Activated naive CD8-positive, alpha-beta T cell treated with anti-CD3 and anti-CD28 coated beads, Interleukin-2, amount 50 U/mL, for 16 hours (primary cell): ENCODE measurements at places on chromosomes 7 and 10.
A peak's percentile ranks its signal among the peaks of the same experiment; 100 is the strongest.

- no peak for DNase-seq
Measured at GRCh38 chr7:13189668-13190067, 502.2 kb downstream of the ARL4A start.

DNA sequence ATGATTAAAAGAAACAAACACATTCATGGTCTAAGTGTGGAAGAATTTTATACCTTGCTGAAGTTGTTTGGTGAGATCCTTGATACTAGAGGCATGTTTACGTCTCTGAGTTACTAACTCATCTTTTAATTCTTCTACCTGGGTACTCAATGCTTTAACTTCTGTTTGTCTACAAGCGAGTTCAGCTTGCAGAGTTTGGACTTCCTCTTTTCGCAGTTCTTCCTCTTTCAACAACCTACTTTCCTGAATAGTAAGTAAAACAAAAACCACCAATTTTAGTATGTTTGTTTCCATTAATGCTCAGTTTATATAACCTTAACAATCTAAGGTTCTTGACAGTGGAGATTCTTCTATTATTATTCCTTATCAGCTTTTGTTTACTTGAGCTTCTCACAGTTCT, 42.9 kb downstream of the CCDC186 start:
- DNase-seq, result no peak

DNA sequence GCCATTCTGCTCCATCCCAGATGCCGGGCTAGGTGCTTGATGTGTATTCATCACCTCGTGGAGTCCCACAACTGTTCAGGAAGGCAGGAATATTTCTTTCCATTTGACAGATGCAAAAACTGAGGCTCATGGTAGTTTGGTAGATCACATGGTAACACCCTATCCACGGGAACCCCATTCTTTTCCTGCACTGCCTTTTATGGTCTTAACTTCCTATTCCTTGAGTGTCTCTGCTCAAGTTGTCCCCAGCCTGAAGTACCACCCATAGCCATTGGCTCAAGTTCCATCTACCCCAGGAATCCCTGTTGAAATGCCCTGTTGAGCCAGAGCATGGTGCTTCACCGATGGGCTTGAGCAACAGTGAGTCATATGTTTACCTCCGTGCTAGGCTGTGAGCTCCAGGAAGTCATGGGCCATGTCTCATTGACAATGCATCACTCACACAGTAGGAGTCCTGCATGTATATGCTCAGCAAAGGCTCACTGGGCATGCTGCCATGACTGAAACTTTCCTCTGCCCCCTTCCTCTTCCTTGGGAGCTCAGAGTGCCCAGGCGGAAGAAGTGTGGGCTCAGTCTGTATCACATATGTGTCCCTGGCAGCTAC, 71.7 kb upstream of the ADAM12 start:
- no peak for DNase-seq

- DNase-seq, result no peak
Measured at GRCh38 chr10:114565066-114565465, 93.0 kb downstream of the ABLIM1 start.

- DNase-seq, result no peak
Measured at GRCh38 chr10:66218981-66219587, 706.8 kb upstream of the LRRTM3 start.

DNA sequence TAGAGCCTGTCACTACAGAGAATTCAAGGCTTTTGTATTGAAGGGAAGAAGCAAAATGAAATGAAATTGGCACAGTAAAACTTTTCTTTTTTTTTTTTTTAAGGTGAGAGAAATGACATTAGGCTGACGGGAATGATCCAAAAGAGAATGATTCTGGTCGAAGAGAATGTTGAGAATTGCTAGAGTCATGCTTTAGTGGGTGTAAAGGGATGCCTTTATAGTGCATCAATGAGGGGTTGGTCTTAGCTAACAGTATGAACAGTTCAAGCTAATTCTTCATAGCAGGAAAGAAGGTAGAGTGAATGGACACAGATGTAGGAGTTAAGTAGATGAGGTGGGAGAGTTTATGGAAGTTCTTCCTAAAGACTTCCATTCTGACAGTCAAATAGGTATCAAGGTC, 32.3 kb upstream of the LSM8 start:
- no peak for DNase-seq

DNA sequence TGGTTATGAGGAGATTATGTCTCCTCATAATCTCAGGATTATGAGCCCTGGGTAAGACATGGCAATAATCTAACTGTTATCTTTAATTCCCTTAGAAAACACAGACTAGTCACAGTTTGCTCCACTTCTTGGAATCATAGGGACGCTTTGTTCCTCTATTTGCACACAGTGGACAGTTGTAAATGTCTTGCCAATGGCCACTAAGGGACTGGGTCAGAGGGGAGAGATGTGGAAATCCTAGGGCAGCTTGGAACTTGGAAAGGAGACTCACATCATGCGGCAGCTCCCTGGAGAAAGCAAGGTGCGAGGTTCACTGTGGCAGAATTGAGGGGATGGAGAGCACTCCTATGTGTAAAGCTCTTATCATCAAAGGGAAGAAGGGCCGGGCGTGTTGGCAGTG, 266.1 kb downstream of the PRPF18 start:
- no peak for DNase-seq

GRCh38 chr7:156140447-156140846, 328.2 kb upstream of the SHH start:
- DNase-seq, result no peak

GRCh38 chr7:36204929-36205635, 52.0 kb downstream of the EEPD1 start:
- DNase-seq, result no peak

DNA sequence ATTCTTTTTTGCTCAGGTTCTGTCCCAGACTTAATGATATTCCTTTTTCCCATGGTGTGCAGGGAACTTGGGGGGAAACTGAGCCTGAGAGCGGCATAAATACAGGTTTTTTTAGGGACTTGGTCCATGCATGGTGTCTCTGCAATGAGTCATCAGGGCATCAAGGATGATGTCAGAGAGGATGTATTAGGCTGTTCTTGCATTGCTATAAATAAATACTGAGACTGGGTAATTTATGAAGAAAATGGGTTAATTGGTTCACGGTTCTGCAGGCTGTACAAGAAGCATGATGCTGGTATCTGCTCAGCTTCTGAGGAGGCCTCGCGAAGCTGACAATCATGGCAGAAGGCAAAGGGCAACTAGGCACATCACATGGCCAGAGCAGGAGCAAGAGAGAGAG, 185.4 kb downstream of the RAB11FIP2 start:
- DNase-seq, result no peak

DNA sequence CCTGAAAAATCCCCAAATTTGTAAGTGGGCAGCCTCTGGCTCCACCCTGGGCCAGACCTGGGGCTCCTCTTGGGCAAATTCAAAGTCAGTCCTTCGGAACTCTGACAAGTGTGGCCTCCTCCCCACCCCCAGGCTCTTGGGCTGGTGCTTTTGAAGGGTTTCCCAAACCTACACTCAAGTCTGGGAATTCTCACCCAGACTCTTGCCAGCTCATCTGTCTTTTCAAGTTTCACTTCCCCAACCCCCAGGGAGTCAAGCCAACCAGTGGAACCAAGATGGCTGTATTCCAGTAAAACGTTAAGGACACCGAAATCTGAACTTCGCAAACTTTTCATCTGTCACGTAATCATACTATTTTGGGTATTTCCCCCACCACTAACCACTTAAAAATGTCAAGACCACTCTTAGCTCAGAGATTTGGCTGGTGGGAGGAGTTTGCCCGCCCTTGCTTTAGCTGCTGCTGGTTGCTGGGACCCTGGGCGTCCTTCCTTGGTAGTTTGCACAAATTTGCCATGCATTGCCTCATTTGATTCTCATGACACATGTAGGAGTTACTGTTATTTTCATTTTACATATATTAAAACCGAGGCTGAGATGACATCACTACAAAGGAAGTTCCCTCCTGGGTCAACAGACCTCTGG, 1.7 kb upstream of the MYO1G start:
- peak; percentile 64 for DNase-seq

- no peak for DNase-seq
Measured at GRCh38 chr10:99487125-99487807, 45.5 kb upstream of the NKX2-3 start.

DNA sequence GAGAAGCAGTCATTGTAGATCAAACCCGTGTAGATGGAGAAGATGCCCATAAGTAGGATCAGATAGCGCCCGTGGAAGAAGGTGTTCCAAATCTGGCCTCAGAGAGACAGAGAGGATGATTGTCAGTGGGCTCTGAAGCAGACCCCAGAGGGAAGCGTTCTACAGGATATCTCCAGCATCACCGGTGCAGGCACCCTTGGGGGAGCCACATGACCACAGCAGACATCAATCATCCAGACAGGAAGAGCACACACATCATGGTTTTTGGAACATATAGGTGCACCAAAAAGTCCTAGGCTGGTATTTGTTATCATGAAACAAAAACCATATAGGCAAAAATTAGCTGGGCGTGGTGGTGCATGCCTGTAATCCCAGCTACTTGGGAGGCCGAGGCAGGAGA, 44.0 kb upstream of the SVOPL start:
- DNase-seq, result no peak

- no peak for DNase-seq
Measured at GRCh38 chr7:64182036-64182790, 24.8 kb upstream of the ZNF735 start.

GRCh38 chr7:142880876-142881505, 4.6 kb downstream of the TRPV6 start:
- DNase-seq, result peak; percentile 24

DNA sequence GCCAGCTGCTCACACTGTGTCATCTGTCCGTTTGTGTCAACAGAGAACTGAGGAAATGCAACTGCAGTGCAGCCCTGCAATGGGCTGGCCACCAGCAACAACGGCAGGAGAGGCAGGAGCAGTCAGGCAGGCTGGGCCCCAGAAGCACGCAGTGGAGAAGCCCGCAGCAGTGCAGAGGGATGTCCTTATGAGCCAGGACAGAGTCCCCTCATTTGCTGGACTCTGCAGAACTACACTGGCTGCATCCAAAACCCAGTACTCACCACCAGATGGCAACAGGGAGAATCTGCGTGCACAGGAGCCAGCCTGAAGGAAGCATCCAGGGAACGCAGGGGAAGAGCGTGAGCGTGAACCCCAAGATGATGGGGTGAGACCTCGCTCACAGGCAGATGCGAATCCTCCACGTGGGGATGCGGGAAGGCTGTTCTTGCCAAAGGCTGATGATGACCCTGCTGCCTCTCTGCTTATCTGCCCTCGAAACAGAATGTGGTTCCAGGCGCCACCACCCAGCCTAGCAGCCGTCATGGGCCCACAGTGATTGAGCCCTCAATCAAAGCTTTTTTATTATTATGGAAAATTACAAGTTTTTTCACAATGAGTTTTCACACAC, 232.1 kb downstream of the PTPRN2 start:
- no peak for DNase-seq

- no peak for DNase-seq
Measured at GRCh38 chr10:91591797-91592174, 41.1 kb downstream of the PPP1R3C start.

DNA sequence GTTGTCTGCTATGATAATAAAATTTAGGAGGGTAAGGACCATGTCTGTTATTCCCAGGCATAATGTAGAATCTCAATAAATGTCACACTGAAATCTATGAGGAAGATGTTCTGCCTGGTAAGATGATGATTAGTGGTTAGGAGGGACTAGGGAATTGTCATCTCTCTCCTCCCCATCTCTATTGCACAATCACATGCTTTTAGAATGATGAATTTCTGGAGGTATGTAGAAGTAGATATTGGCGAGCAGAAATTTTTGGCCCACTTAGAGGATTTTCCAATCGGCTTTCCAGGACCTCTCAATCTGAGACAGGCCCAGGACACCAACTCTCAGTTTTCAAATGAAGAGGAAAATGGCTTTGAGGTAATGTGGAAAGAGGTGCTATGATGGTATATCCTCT, 2.0 kb upstream of the PITX3 start:
- DNase-seq, result no peak

GRCh38 chr10:26046073-26046700, 112.2 kb downstream of the MYO3A start:
- no peak for DNase-seq
